ENCODE measurements at places on chromosomes 5 and 9.

DNA sequence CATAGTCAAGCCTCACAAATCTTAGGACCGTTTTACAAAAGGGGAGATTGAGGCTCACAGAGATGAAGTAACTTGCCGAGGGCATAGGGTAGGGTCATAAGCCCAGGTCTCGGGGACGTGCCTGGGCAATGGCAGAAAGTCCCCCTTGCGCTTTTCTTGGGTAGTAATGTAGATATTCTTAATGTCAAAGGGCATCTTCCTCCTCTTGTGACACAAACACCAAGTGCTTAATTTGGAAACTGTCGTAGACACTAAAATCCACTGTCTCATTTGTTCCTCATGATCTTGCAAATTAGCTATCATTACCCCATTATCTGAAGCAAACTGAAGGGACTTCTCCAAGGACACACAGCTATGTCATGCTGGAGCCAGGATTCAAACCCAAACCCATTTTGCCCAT lies 180.8 kb downstream of the GAS1 start:
- DNase-seq, result no peak

DNA sequence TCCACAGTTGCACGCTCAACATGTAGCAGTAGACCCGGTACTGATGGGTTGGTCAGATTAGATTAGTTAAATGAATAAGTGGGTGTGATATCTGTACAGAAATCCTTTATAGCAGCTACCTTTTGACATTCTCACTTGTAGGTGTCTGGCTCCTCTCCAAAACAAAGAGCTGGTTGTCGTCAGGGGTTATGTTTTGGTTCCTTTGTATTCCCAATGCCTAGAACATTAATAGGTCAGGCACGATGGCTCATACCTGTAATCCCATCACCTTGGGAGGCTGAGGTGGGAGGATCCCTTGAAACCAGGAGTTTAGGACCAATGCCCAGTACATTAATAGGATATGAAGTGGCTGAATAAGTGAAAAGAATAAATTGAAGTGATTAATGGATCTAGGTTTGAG lies 182.1 kb downstream of the SNCAIP start:
- DNase-seq, result no peak

DNA sequence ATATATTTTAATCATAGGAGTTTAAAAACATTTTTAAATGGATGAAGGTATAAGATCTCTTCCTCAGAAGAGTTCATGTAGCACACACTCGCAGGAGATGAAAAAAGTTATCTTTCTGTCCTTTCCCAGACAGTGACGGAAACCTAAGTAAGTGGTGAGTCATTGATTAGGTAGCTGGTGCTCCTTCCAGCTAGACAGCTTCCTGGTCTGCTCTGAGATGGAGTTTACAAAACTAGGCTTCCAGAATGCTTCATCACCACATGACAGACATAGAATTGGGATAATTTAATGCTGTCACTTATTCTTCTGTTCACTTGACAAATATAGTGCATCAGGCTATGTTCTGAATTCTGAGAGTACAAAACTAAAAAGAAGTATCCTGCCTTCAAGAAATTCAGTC lies 2393.0 kb upstream of the C9orf72 start:
- DNase-seq, result no peak

DNA sequence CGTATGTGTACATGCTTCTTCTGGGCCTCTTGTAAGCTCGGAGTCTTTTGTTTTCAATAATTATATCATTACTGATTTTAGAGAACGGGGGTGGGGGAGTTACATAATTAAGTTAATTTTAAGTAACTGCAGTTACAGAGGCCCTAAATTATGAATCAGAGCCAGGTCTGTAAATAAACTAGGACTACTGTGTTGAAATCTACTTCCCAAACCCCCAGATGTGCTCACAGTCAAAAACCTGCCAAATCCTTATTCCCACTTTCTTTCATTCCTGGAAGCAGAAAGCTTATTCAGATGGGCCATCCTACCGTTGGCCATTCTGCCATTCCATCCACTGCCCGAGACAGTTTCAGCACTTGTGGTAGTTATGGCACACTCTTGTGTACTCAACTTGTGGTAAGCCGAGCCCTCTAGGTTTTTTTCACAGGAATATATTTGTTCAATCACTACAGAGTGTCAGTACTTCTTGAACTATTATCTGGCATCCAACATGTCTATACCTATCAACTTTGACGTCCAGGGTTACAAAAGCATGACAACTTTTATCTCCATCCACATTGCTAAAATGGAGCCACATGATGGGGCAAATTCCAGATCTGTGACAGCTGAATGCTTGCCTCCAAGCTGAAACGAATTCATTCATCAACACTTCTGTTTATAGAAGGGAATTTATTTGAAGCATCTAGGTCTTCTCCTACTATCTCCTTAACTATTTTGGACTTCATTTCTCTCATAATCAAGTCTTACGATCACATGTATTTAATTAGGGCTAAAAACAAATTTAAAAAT lies 37.8 kb downstream of the GLRX start:
- DNase-seq, result no peak

DNA sequence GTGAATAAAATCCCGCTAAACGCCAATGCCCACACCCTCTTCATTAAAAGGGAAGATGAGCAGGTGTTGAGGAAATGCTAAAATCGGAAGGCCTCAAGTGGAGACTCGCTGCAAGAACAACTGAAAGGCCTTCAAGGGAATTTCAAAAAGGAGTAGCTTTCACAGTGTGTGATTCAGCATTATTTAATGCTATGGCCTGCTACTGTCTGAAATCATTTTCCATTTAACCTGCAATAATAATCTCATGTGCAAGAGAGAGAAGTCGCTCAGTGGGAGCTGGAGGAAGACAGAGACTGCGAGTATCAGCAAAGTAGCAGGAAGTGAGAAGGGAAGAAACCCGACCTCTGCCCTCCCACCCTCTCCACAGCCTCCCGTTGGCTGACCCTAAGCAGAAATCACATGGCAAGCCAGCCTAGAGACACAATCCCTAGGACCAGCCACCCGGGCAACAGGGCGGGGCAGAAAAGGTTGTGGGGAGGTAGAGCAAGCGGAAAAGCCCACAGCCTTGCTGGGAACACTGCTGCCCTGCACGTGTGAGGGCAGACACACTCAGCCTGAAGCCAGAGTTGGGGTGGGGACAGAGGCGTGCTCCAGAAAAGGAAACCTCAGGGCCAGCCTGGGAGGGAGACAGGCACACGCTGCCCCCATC lies 39.9 kb upstream of the CTSL start:
- DNase-seq, result no peak

DNA sequence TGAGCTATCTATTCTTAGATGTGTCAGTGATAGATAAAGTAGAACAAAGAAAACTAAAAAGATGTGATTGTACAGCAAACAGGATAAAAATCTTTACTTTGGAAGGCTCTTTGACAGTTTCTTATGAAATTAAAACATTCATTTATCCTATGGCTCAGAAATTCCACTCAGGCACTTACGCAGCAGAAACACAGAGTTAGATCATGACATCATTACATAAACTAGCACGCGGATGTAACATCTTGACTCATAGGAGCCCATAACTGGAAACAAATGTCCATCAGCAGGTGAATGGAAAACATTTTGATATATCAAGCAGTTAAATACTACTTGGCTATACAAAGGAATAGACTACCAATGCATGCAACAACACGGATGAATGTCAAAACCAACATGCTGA lies 45.3 kb downstream of the ICE1 start:
- DNase-seq, result no peak

DNA sequence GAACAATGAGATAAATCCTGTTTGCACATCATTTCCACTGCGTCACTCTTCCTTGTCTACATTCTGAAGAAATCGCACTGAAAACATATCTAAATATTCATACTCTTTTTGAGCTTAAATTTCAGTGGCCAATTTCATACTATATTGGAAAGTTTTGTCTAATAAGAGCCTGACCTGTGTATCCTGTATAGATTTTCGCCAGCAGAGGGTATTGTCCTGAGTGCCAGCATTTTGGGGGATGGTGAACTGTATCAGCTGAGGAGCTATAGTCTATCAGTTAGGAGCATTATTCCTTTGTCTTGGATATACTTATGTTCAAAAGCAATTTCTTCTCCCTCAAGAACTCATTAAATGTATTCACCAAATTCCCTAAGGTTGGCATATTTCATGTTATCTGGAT lies 102.3 kb downstream of the SEMA6A start:
- no peak for DNase-seq

DNA sequence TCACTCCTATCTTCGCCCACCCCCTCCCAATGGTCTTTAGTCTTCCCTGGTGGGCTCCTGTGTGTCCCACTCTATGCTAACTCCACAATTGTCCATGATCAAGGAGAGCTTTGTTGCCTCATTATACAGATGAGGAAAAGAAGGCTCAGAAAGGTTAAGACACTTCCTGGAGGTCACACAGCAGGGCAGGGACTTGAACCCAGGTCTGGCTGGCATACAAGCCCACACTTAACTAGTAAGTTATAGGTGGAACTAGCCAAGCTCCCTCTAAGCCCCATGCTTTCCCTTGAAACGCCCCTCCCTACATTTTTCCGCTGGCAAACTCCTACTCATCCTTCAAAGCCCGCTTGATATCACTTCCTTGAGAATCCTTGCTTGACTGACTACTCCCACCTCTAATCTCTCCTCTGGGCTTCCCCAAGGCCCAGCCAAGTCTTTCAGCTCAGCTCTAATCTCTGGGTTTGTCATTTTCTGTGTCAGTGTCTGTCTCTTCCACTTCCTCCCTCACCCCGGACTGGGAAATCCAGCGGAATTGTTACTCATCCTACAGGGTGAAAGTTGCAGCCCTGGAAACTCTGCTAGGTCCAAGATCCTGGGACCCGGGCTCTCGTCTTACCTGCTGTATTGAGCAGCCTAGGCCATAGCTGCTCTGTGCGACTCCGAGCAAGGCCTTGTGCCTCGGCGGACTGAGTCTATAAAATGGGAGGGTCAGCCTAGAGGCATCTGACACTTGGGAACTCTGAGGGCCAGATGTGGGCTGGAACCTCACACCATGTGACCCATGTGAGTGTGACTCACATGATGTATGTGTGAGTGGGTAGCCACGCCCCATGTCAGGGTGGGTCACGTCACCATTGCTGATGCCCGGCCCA lies 144.5 kb downstream of the GAPVD1 start:
- no peak for DNase-seq

DNA sequence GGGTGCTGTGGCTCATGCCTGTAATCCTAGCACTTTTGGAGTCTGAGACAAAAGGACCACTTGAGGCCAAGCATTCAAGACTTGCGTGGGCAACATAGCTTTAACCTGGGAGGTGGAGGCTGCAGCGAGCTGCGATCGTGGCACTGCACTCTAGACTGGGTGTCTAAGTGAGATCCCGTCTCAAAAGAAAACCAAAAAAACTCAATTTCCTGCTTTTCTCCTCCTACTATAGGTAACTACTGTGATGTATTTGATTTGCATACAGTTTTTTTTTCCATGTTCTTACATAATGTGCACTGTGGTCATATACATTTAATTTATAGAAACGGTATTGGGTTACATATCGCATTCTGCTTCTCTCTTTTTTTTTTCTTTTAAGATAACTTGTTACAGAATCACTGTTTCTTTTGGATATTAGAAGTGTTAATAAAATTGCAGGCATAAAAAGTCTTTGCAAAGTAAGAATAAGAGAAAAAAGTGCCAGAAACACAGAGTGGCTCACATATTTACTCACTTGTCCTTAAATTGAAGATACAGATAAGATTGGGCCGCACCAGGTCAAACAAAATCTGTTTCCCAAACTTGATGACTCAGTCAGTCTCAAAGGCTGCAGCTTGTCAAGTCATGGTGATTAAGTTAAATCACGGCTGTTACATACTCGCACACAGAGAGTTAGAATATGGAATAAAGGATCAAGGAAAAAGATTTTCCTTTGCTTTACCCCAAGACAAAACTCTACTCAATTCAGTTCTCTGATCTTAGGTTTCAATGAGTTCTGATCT lies 2.0 kb upstream of the PTGR1 start:
- no peak for DNase-seq
